ENCODE measurements at places on chromosomes 5 and 9.

DNA sequence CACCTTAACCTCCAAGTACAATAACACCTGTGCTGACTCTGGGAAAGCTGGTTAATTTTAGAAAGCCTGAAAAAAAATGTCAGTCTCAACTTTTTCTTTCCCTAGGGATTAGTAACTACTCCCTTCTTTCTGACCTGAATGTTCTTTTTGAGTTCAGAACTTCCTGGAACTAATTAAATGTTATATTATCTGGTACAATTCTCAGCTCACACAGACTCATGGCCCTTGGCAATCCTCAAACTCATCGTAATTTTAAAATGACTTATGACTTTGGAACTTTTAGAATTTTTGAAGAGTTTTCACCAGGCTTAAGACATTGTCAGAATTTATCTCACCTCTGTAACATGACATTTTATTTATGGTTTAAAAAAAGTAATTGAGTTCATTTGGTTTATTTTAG is 315.0 kb downstream of the FER start:
- DNase-seq: no peak

DNA sequence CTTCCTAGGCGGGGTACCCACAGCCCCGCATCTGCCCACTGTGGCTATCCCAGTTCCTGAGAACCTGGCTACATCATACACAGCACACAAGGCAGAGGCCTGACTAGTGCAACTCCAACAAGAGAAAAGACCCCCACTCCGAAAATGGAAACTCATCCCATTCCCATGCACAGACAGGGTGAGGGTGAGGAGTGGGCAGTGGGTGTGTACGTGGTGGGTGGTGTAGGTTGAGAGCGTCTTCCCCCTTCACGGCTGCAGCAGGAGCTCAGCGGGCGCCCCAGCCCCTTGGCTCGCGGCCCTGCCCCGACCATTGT is 501 bp upstream of the MAP1B start:
- no peak for DNase-seq

DNA sequence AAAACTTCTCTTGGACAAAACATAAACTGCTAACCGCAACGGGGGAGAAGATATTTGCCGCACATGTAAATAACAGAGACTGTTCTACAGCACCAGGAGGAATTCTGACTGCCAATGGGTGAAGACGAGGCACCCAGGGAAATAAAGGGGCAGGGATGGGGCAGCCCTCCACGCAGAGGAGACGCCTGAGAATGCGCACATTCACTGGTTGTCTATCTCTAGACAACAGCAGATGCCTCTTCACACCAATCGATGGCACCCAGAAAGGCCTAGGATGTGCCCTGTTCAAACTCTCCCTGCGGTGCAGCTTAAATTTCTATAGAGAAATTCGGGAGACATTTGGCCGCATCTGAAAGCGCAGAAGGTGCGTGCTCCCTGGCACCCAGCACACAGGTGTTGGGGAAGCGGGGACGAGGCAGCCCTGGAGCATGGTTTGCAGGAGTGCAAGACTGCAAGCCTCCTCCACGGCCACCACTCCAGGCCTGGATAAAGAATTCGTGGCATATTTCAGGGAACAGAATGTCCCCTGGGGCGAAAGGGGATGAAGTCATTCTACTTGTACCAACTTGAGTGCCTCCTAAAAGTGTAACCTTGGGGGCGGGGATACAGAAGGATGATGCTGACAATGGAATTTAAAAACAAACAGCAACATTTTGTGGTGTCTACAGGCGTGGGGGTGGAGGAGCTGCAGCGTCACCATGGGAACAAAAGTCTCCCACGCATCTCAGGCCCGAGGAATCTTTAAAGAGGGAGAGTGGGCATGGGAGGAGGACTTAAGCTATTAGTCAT is 6.3 kb upstream of the IRX2 start:
- DNase-seq: no peak

DNA sequence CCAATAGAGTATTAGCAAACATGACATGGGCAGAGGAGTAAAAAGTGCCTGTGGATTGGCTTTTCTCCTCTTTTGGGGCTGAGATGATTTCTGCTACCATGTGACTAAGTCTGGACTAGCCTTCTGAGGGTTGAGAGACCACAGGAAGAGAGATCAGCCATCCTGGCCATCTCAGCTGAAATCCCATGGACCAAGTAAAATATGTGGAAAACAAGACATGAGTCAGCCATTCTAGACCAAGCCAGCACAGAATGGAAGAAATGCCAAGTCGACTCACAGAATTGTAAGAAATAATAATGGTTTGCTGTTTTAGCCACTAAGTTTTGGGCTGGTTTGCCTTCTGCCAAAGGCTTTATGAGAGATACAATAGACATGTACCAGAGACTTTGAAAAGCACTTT is 377.8 kb downstream of the CHSY3 start:
- no peak for DNase-seq

- DNase-seq: peak; percentile 33
These were observed at the start of gene ARSB for GRCh38 chr5:78985116-78985724. Gene ARSB, minus strand, starts transcription at chr5:78985310. Its CDS starts 62 bp downstream, at chr5:78985248.

DNA sequence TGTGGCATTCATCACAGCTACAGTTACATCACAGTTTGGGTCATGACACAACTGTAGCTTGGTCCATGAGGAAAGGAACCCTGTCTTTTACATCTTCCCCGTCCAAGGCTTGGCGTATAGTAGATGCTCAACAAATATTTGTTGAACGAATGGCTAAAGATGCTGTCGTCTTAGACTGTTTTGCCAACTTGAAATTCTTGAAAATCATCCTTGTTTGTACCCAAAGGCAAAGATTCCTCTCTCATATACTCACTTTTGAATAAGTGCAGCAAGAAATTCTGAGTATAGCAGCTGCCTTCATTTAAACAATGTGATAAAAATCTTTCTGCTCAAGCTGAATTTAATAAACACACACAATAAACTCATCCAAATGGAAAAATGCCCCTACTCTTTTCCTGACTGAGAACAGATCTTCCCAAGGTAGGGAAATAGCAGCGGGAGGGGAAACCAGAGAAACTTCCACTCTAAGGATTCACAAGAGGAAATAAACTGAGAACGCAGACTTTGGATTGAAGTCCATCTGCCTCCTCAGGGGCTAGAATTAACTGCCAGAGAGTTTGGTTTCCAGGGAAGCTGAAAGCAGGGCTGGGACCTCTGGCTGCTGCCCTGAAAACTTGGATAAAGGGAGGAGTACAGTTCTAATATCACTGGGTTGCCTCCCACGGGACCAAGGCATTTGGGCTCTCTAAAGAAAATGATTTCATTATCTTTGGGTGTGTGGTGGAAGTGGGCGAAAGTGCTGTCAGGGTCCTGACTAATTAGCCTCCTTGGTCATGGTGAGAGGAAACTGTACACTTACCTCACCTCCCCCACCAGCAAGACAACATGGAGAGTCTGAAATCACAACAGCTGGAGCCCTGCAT is 99.1 kb downstream of the DPYSL3 start:
- no peak for DNase-seq

GRCh38 chr9:128078504-128079434 is 10.7 kb downstream of the SLC25A25 start:
- no peak for DNase-seq

DNA sequence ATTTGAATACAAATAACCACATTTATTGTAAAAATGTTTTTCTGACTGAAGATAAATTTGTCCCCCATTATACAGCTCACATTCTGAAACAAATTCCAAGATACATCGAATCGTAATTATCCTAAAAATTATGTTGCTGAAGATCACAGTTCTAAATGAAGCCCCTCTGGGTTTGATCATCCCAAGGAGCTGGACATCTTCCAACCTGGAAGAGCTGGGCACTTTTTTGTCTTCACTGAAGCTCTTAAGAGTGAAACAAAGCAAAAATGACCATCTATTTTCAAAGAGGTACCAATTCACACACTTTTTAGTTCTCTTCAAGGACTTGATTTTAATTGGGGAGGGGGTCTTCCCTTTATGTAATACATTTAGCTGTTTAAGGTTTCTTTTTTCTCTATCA is 5.5 kb downstream of the CTNND2 start:
- no peak for DNase-seq

GRCh38 chr5:1473746-1474145 is 28.5 kb upstream of the SLC6A3 start:
- DNase-seq: no peak

- DNase-seq: no peak
These were observed 9.5 kb downstream of the TOR4A start for GRCh38 chr9:137286975-137287383.

- no peak for DNase-seq
These were observed 1158.7 kb downstream of the DTWD2 start for GRCh38 chr5:117829646-117830045.

DNA sequence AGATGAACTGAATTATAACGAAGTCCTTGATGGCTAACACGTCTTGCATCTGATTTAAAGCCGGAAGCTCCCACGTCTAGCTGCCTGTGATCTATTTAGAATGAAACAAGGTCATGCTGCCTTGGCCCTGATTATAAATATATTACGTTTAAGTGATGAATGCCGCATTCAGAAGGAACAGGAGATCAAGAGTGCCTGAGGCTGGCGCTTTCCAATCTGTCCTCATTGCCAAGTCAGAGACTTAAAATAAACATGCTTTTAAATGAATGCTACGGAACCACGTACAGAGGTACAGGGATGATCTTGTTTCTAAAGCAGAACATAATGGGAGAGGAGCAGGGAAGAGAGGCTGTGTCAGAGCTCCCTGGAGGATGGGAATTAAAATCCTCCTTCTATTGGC is 292.8 kb downstream of the TLE1 start:
- no peak for DNase-seq

GRCh38 chr5:142283304-142283703 is 41.5 kb downstream of the SPRY4 start:
- no peak for DNase-seq

DNA sequence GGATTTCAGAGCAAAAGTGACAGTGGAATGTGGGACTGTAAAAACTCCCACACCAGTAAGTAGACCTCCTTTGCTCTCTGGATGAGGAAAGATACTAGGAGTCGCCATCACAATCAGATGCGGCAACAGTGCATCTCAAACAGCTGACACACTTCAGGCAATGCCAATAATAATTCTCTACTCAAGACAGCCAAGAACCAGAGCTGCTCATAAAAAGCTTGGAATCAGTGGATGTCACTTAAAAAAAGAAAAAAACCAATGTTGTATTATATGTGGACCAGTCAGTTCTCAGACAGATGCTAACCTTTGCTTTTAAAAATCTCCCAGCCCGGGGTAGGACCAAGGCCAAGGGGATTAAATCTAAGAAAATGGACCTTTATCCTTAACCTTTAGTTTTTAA is 185.0 kb downstream of the GNA14 start:
- DNase-seq: no peak

- no peak for DNase-seq
These were observed 829.1 kb downstream of the PTPRD start for GRCh38 chr9:9783711-9784110.

DNA sequence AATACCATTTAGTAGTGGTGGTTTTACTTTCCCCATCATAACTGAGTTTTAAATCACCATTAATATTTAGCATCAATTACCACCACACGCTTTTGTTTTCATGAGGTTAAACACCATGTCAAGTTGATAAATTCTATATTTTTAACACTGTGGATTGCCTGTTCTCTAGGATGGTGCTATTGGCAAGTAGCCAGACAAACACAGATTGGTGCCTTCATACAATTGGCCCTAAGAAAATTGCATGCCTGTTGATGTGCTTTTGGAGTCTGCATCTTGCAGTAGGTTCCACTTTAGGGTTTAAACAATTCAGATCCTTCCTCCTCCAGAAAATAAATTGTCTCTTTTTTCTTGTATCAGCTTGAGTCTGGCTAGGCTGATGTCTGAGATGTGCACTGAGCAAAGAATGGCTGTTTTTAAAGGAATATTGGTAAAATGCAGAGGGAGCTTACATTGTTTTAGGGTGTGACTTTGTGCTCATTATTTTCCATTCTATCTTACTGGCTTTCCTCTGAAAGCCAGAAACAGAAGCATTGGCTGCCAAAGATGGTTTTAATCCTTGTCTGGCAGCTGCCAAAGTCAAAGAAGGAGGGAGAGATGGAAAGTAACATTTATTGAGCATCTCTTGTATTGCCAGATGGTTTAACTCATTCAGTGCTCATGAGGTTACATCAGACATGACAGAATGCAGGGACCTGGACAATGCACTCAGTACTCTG is 19.6 kb upstream of the MAN2A1 start:
- DNase-seq: no peak

DNA sequence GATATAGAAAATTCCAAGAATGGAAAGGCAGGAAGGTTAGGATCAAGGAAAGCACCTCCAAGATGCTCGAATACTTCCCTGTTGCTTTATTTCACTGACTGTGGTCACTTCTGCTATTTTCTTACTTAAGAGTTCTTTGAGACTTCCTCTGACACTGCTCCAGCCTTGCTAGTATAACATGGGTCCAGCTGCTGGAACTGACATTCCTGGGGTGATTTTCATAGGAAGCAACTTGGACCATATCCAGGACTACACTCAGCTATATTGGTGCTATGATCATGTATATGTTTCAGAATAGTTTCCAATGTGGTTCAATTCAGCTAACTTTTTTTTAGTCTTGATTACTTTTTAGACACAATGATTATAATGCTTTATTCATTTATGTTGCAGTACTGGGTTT is 81.6 kb upstream of the CKMT2 start:
- no peak for DNase-seq

GRCh38 chr5:57434683-57435082 is 47.9 kb downstream of the ACTBL2 start:
- no peak for DNase-seq

DNA sequence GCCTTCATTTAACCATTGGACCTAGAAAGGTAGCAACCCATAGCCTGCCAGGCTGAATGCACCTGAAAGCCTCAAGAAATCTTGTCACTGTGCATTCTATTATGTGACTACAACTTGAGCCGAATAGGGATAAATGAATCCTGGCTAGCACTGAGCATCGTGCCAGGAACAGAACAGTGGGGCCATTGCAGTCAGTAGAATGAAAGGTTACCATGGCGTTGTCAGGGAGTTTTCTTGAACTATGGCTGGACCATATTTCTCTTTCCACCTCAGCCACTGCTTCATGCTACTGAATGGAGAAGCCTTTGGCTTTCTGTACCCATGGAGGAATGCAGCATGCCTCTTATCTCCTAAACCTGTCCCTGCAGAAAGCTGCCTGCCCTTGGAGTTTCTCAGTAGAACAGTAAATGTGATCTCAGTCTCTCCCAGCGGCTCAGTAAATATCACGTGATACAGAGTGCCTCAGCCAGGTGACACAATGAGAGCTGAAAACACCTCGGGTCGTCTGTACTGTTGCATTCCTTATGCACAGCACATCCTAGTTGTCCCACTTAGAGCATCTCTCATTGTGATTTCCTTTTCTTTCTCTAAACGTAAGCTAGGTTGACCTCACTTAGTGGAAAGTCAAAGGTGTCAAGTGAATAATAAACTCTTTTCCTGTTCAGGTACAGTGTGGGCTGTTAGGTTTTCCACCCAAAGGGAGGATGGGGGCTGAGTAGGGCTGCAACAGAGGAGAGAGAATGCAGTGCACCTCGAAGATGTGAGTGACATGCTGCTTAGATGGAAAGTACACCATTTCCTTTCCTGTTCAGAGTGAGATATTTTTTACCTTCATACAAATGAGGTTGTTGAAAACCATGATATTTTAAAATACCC is 115.3 kb downstream of the MACIR start:
- no peak for DNase-seq

DNA sequence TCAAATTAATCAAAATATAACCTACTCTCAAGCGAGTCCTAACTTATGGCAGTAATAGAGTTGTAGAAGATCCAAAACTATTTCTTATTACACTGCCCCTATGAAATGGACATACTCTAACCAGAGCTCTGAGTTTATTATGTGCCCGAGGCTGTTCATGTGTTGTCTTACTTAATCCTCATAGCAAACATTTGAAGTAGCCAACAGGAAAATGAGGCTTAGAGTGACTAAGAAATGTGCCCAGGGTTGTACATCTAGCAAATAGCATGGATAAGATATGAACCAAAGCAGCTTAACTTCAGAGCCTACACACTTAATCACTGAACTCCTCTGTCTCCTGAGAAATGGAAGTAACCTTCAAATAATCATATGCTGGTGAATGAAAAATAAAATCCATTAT is 1551.7 kb downstream of the MAT2B start:
- no peak for DNase-seq
